ENCODE measurements at places on chromosomes 7 and 10.

GRCh38 chr7:150965273-150965830 lies 12.8 kb downstream of the KCNH2 start:
- DNase-seq = no peak

DNA sequence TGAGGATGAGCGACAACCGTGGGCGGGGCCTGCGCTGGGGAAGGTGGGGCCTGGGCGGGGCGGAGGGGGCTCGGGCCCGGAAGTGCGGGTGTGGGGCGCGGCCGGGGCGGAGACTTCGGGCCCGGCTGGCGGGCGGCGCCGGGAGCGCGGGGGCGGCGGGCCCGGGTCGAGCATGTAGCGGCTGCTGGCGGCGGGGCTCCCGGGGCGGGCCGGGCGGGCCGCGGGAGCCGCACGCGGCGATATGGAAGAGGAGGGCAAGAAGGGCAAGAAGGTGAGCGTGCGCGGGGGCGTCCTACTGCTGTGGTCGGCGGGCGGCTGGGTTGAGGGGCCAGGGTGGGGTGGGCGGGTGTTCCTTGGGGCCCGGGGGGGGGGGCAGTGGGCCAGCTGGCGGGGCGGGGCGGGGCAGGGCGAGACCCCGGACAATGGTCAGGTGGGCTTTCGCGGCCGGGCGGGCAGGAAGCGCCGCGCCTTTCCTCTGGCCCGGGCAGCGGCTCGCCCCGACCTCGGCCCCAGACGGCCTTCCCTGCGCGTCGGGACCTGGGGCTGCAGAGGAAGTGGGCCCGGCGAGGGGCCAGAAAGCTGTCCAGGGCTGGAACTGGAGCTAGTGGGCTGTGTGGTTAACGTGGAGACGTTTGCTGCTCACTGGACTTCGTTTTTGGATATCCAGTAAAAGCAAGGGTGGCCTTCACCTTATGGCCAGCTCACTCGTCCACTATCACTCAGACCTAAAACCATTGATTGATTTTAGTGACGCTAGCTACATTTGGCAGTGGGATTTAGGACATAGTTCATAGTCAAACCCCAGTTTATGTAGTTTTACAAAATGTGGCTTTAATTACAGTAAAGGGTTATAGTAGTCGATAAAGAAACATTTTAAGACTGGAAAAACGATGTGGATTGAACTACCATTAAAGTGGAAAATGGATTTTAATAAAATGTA lies at the start of gene CCM2:
CCM2 (plus strand) TSS at position 109 of the 940 bp plus-strand sequence; CDS start at position 242, 133 bp downstream.
- no peak for DNase-seq

- DNase-seq = no peak
Observed at GRCh38 chr7:140611641-140612040, 29.0 kb downstream of the DENND2A start.

- DNase-seq = no peak
Observed at GRCh38 chr10:114306116-114306973, 67.3 kb downstream of the VWA2 start.

DNA sequence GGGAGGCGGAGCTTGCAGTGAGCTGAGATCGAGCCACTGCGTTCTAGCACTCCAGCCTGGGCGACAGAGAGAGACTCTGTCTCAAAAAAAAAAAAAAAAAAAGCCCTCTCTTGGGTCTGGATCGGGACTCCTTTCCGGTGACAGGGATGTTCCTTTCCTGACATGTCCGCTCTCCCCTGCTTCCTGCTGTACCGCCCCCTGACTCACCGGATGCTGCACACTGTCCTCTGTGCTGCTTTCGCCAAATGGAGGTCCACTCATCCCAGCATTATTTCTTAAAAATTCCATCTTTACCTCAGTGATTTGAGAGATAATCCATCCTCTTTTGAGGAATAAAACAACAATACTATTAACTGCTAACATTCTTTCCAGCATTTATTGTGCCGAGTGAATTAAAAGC lies 113.8 kb upstream of the EEPD1 start:
- no peak for DNase-seq

GRCh38 chr7:157096286-157097055 lies 42.3 kb upstream of the UBE3C start:
- DNase-seq = no peak

- no peak for DNase-seq
Observed at GRCh38 chr7:33128631-33128989, 754 bp upstream of the BBS9 start.

DNA sequence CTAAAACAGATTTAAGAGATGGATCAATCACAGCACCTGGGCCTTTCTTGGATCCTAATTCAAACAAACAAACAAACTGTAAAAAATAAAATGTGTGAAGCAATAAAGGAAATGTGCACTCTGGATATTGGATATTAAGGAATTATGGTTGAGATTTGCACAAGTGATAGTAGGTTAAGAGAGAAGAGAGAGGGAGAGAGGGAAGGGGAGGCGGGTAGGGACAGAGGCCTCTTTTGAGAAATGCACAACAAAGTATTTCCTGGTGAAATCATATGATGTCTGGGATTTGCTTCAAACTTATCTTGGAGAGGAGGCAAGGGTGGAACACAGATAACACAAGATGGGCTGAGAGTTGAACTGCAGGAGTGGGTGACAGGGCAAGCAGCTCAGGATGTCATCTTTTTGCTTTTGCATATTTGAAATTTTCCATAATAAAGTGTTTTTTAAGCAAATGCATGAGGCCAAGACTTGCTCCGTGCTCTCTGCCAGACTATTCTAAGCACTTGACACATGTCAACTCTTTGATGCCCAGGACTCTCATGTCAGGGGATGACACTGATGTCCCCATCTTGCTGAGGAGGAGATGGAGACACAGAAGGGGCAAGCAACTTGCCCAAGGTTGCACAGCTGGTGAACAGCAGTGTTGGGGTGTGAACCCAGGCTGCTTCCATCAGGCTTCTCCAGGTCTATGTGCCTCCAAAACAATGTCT lies 9.1 kb upstream of the AEBP1 start:
- no peak for DNase-seq

DNA sequence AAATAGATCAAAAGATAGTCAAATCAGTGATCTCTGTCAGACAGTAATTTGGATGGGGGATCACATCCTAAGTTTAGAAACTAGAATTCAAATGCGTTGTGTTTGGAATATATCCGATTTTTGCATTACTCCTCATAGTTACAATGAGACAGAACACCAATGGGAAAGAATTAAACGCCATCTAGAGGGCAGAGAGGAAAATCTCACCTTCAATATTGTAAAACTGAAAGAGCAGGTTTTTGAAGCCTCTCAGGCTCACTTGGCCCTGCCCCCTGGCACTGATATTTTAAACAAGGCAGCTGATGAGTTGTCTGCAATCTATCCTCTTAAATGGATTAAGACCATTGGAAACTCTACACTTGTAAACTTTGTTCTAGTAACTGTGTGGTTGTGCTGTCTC lies 17.7 kb downstream of the FRG2B start:
- DNase-seq = no peak

GRCh38 chr10:25901199-25901598 lies 32.8 kb upstream of the MYO3A start:
- no peak for DNase-seq

DNA sequence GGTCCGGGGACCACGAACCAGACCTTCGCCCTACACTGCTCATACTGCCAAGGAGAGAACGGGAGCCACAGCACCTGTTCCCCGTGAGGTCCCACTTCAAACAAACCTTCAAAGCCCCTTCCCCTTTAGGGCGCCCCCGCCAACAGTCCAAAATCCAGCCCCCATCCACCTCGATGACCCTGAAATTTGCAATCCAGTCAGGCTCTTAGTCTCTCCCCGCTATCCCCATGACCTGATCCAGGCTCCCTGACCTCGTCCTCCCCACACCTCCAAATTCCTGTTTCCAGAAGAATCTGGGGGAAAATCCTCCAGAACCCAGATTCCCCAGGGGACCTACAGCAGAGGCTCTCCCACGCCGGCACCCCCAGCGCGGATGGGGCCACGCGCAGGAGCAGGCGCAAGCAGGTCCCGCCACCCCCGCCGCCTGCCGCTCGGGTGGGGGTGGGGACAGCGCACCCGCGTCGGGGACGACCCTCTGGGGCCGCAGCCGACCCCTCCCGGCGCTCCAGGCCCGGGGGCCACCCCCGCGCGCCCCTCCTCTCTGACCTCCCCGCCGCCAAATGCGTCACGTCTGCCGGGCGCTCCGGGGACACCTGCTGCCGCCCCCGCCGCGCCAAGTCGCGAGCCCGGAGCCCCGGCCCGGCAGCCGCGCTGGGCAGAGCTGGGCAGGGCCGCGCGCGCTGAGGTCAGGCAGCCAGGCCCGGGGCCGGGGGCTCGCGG lies 753 bp downstream of the CAMK2B start:
- no peak for DNase-seq

DNA sequence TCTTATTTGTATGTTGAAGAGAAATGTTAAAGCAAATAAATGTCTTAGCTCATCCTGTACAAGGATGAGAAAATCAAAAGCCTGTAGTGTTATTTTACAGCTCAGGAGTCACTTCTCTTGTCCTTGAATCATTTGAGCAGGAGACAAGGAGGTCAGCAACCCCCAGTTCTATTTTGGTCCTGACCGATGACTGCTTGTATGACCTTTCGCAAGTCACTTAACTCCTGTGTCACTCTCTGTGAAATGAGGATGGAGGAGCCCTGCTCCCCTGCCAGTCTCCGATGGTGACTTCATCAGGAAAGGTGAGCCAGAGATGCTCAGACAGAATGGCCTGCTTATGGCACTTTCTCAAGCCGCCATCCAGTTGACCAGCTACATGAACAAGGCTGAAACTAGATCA lies 101.0 kb downstream of the CELF2 start:
- no peak for DNase-seq

DNA sequence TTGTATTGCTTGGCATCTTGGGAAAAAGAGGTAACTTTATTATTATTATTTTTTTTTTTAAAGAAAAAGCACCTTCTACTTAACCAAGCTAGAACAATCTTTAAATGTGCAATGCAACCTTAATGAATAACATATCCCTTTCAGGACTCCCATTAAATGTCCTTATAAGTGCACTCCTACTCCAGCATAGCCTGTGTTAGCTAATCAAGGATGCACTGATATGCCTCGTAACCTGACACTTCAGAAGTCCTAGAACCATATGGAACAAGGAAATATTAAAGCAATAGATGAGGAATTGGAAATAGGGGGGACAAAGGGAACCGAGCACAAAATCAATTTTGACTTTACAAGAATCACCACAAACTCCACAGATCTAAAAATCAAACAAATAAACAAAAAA lies 522.4 kb downstream of the PARD3 start:
- DNase-seq = no peak

- DNase-seq = no peak
Observed at GRCh38 chr10:102683736-102684135, 30.5 kb downstream of the ARL3 start.

GRCh38 chr10:96856317-96856716 lies 24.2 kb downstream of the LCOR start:
- DNase-seq = no peak

- DNase-seq = no peak
Observed at GRCh38 chr7:110187877-110188554, 902.9 kb upstream of the LRRN3 start.

DNA sequence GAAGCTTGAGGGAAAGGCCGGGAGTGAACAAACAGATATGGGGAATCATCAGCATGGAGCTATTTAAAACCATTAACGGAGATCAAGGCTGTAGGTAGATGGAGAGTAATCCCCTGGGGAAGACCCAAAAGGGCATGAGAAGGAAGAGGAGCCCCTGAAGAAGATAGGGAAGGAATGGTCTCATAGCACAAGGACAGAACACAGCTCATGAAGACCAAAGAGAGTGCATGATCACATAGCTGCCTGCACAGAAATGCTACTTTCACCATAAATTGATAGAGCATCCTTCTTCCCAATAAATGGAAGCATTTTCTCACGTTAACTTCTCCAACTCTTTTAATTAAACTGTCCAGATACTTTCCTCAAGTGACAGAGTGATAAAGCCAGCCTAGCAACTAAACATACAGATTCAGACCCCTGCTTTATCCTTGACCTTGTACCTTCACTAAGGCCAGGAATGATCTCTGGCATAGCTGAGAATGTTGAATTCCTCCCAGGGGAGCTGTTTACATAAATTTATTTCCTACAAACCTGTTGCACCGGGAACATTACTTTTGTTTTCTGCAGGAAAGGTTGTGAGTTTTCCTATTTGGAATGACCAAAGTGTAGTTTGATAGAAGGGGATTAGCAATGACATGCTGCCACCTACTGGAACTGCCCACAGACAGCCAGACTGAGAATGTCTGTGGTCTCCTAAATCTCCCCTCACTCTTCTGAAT lies 110.8 kb upstream of the LRGUK start:
- no peak for DNase-seq

- DNase-seq = no peak
Observed at GRCh38 chr7:94633687-94634086, 22.2 kb downstream of the SGCE start.

DNA sequence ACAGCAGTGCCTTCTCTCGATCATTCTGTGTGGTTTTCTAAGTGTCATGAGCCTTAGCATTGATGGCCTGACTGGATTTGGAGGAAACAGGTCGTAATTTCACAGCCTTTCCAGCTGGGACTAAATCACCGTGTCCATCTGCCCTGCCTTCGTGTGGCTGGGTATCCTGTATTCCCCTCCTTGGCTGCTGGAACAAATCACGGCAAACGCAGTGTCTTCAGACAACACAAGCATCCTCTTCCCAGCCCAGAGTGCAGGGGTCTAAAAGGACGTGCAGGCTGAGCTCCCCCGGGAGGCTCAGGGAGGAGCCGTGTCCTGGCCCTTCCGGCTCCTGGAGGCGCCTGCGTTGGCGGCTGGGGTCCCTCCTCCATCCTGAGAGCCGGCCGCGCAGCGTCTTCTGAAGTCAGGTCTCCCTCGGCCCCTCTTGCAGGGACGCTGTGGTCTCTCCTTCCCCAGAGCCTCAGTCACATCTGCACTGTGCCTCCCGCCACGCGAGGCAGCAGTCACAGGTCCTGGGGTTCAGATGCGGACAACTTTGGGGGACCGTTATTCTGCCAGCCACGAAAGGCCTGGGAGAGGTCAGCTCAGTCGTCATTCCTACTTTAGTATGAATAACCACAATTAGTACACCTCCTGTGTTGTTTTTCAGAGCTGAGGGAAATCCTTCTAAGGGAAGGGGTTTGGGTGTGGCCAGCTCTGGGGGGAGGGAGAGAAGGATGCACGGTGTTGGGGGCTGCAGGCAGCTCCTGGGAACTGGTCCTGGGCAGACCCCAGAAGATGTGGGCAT lies 41.1 kb downstream of the FAM20C start:
- DNase-seq = no peak

GRCh38 chr7:130356121-130356875 lies 11.7 kb downstream of the CPA5 start:
- DNase-seq = no peak

DNA sequence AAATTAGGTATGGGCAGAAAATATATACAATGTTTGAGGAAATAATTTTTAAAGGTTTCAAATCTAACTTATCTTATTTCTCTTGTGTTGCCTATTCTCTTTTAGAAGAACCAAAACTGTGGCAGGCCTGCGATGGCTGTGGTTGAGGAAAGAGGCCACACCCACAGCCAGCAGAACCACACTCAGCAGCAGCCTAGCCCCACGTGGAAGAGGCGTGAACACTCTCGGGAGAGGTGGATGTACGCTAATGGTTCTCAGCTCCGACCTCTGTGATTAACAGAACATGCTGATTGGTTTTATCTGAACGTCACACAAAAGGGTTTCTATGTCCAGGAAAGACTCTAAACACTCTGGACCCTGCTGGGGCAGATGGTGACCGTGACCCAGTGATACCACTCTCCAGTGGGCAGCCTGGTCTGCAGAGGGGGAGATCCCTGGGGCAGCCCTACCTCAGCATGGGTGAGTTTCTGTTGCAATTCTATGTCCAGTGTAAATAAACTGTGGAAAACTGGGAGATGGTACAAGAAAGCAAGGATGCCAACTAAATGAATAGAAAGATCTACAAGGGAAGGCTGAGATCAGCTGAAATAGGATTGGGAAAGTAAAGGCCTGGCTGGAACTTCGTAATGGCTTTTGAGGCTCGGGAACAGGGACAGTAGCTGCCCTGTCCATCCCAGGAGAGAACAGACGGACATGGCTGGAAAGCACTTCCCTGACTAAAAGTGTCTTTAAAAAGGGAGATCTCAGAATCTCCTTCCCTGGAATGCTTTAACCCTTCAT lies 26.6 kb downstream of the DIP2C start:
- no peak for DNase-seq

Measured in activated T-helper 1 cell treated with Interleukin-2 at 50 U/mL for 16 hours (primary cell).